ENCODE measurements at places on chromosomes 7 and 10. TPM values are rescaled to one million over a fixed set of nuclear protein-coding genes. Genes with fewer than 3 reads are reported as not detected.

The PPP1R17 gene
- not detected for total RNA-seq

The ACTR3C gene
- 1.2 TPM for total RNA-seq

The PLXNA4 gene
- 6.5 TPM for total RNA-seq

The MCM10 gene
- total RNA-seq, result 0.89 TPM

The ASZ1 gene
- total RNA-seq, result not detected

The ASB10 gene
- total RNA-seq, result not detected

The FEZF1 gene
- total RNA-seq, result not detected

The IGF2BP3 gene
- total RNA-seq, result 53.6 TPM

The TMEM236 gene
- under 0.01 TPM for total RNA-seq

The OPTN gene
- 75.7 TPM for total RNA-seq

The CHST15 gene
- 0.46 TPM for total RNA-seq

The TMEM248 gene
- total RNA-seq, result 79.8 TPM

The C10orf105 gene
- not detected for total RNA-seq

The CFAP46 gene
- total RNA-seq, result 2.2 TPM

The STEAP2 gene
- total RNA-seq, result 9.2 TPM

The DLG5 gene
- total RNA-seq, result 26.4 TPM

The SLC26A3 gene
- total RNA-seq, result not detected

The EMX2 gene
- total RNA-seq, result 0.59 TPM

The AKR1D1 gene
- not detected for total RNA-seq

The NUPR2 gene
- not detected for total RNA-seq

The CLRN3 gene
- not detected for total RNA-seq

The CALML3 gene
- not detected for total RNA-seq

The TRIM74 gene
- not detected for total RNA-seq

The TUBAL3 gene
- total RNA-seq, result not detected

The TUBB8 gene
- not detected for total RNA-seq

The POLR2J gene
- total RNA-seq, result 16.1 TPM

The CTAGE15 gene
- total RNA-seq, result not detected

The CLCN1 gene
- not detected for total RNA-seq

The RNF148 gene
- total RNA-seq, result not detected

The ATP6V1F gene
- total RNA-seq, result 147 TPM

The SAMD9 gene
- total RNA-seq, result 11.9 TPM

The RELN gene
- total RNA-seq, result under 0.01 TPM

The RAB19 gene
- not detected for total RNA-seq

The MLXIPL gene
- total RNA-seq, result not detected

The MACC1 gene
- 0.05 TPM for total RNA-seq

The TRPV5 gene
- not detected for total RNA-seq

The NKX1-2 gene
- not detected for total RNA-seq

The ZNF467 gene
- 0.59 TPM for total RNA-seq

The NCF1 gene
- not detected for total RNA-seq

The FAM25A gene
- not detected for total RNA-seq

The VAX1 gene
- not detected for total RNA-seq

The ERV3-1 gene
- total RNA-seq, result 10.1 TPM

The HDAC9 gene
- total RNA-seq, result 3.3 TPM

The KCNH2 gene
- total RNA-seq, result 2.7 TPM

The LHPP gene
- total RNA-seq, result 17.5 TPM

The SFR1 gene
- 7.4 TPM for total RNA-seq

The RFC2 gene
- total RNA-seq, result 6.2 TPM

The PHKG1 gene
- total RNA-seq, result 0.46 TPM
